ENCODE measurements at places on chromosomes 7 and 10. TPM values are rescaled to one million over a fixed set of nuclear protein-coding genes. Genes with fewer than 3 reads are reported as not detected.

GRCh38 chr7:151051108-151051507, 2.8 kb downstream of the ASIC3 start:
- H3K4me3 ChIP-seq = peak overlapping the region; percentile 9
- no peak overlapping the region for H3K27ac ChIP-seq
- no peak for DNase-seq
- no peaks in the 10 kb centered on the region for H3K36me3 ChIP-seq
- peaks cover 10% of the 10 kb centered on the region for H3K27me3 ChIP-seq
- H3K4me1 ChIP-seq = peaks cover 20% of the 10 kb centered on the region

Gene GPR26
- total RNA-seq = not detected

DNA sequence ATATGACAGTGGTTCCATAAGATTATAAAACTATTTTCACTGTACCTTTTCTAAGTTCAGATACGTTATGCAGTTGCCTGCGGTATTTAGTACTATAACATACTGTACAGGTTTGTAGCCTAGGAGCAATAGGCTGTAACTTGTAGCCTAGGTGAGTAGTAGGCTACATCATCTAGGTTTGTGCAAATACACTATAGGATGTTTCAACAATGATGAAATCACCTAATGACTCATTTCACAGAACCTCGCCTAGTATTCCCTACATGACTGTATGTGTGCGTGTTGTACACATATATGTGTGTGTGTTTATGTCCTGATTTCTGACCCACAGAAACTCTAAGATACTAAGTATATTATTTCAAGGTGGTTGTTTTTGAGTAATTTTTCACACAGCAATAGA, 139.0 kb downstream of the HERPUD2 start:
- H3K27me3 ChIP-seq = no peaks in the 10 kb centered on the region
- H3K4me3 ChIP-seq = no peak overlapping the region
- H3K27ac ChIP-seq = no peak overlapping the region
- no peaks in the 10 kb centered on the region for H3K36me3 ChIP-seq
- peaks cover 7% of the 10 kb centered on the region for H3K4me1 ChIP-seq

DNA sequence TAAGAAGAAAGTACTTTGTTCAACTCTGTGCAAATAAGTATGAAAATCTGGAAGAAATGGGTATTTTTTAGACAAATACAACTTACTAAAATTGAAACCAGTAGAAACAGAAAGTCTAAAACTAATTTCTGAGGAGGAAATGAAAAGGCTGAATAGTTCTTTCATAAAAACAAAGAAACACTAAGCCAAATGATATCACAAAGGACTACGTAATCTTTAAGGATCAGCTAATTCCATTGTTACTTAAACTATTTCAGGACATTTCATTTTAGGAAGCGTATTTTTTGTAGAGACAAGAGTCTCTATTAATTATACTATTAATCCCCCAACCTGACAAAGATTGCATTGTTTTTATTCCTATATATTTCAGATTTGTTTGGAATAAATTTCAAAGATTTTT, 11.2 kb upstream of the CCSER2 start:
- H3K36me3 ChIP-seq = no peaks in the 10 kb centered on the region
- H3K27me3 ChIP-seq = no peaks in the 10 kb centered on the region
- no peak for DNase-seq
- H3K4me1 ChIP-seq = no peaks in the 10 kb centered on the region

DNA sequence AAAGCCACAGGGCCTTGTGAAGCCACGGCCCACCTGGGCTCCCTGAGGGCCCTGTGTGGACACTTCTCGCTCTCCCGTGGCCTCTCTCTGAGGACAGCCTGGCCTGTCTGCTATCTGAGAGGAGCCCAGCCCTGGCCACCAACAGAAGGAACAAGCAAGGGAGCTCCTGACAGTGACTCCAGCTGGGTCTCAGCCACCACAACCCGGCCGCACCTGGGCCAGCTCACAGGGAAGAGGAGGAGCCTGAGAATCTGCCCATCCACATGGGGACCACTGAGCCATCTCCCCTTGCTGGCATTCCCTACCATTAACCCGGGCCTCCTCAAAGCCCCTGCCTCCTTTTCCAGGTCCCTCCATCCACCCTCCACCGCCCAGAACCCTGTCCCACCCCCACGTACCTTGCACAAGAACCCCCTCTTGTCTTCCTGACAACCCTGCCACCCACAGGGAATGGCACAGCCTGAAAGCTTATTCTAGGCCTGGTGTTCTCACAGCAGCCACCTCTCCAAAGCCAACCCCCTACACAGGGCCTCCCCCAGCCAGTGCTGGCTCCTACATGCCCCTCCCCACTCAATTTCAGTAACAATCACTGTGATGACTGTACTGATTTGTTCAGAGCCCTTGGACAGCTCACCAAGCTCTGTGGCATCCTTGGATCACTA, 120.2 kb downstream of the GRID1 start:
- no peak overlapping the region for H3K27ac ChIP-seq
- no peaks in the 10 kb centered on the region for H3K36me3 ChIP-seq
- H3K4me1 ChIP-seq = no peaks in the 10 kb centered on the region
- no peak overlapping the region for H3K4me3 ChIP-seq

GRCh38 chr10:98405422-98405821, 9.6 kb downstream of the PYROXD2 start:
- no peaks in the 10 kb centered on the region for H3K36me3 ChIP-seq
- H3K4me3 ChIP-seq = no peak overlapping the region
- H3K27ac ChIP-seq = peak overlapping the region; percentile 54

GRCh38 chr10:131829156-131829930, 71.5 kb upstream of the PPP2R2D start:
- no peak overlapping the region for H3K4me3 ChIP-seq
- no peaks in the 10 kb centered on the region for H3K4me1 ChIP-seq
- H3K27ac ChIP-seq = no peak overlapping the region
- no peaks in the 10 kb centered on the region for H3K27me3 ChIP-seq

- H3K27me3 ChIP-seq = no peaks in the 10 kb centered on the region
- H3K36me3 ChIP-seq = no peaks in the 10 kb centered on the region
- DNase-seq = no peak
- no peak overlapping the region for H3K4me3 ChIP-seq
Measured at GRCh38 chr7:83751217-83751616, 102.3 kb upstream of the SEMA3E start.

Gene COA1
- 43.2 TPM for total RNA-seq

Gene PKD1L1
- 0.27 TPM for total RNA-seq

DNA sequence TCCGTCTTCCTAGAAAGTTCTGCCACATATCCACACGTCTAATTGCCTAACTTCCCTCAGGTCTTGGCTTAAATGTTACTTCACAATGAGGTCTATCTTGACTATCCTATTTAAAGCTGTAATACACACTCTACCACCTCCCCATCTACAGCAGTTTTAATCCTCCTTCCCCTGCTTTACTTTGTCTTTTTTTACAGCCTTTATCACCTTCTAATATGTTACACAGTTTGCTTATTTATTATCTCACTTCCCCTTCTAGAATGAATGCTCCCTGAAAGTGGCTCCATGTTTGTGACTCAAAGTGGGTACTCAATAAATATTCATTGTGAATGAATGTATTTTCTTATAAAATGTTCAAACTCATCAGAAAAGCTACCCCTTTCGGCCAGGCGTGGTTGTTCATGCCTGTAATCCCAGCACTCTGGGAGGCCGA, 13.6 kb upstream of the MICU1 start:
- no peaks in the 10 kb centered on the region for H3K27me3 ChIP-seq
- DNase-seq = no peak
- H3K27ac ChIP-seq = no peak overlapping the region
- H3K4me1 ChIP-seq = peaks cover 10% of the 10 kb centered on the region

GRCh38 chr7:40793132-40793531, 658.3 kb downstream of the SUGCT start:
- no peak overlapping the region for H3K4me3 ChIP-seq
- H3K27ac ChIP-seq = no peak overlapping the region
- no peaks in the 10 kb centered on the region for H3K36me3 ChIP-seq
- H3K4me1 ChIP-seq = peaks cover 6% of the 10 kb centered on the region

DNA sequence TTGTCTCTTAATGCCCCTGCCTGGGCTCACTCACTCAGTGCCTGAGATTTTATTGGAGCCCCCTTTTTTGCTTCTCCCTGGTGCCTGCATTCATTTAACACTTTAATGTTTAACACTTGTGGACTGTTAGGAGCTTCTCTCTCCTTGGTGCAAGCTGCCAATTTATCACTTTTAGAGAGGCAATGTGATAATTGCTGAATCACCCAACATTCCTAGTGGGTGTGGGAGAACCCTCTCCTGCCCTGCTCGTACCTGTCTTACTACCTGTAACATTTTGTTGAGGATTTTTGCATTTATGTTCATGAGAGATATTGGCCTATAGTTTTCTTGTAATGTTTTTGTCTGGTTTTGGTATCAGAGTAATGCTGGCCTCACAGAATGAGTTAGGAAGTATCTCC, 13.2 kb downstream of the STAM start:
- no peaks in the 10 kb centered on the region for H3K4me1 ChIP-seq
- H3K4me3 ChIP-seq = no peak overlapping the region
- H3K27ac ChIP-seq = no peak overlapping the region
- DNase-seq = no peak
- H3K27me3 ChIP-seq = no peaks in the 10 kb centered on the region

DNA sequence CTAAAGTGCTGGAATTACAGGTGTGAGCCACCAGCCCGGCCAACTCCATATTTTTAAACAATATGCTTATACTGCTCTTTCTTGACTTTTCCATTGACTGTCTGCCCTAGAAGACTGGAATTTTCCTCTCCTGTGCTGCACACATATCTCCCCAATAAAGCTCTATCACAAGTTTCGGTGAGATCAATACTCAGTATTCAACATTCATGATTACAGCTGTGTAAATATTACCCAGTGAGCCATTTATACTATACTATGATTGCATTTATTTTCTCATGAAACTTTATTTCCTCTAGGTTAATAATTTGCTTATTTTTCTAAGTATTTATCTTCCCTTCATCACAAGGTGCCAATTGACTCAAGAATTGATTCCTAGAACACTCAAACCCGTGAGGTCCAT, 48.5 kb upstream of the GRID1 start:
- H3K4me3 ChIP-seq = no peak overlapping the region
- H3K36me3 ChIP-seq = no peaks in the 10 kb centered on the region
- H3K27ac ChIP-seq = no peak overlapping the region
- no peak for DNase-seq
- H3K4me1 ChIP-seq = peaks cover 36% of the 10 kb centered on the region

- H3K27ac ChIP-seq = no peak overlapping the region
- no peaks in the 10 kb centered on the region for H3K27me3 ChIP-seq
- no peak for DNase-seq
- H3K36me3 ChIP-seq = no peaks in the 10 kb centered on the region
- no peak overlapping the region for H3K4me3 ChIP-seq
- H3K4me1 ChIP-seq = no peaks in the 10 kb centered on the region
Measured at GRCh38 chr7:37433166-37433565, 15.5 kb downstream of the ELMO1 start.

- DNase-seq = no peak
- no peaks in the 10 kb centered on the region for H3K36me3 ChIP-seq
- no peaks in the 10 kb centered on the region for H3K4me1 ChIP-seq
- no peak overlapping the region for H3K4me3 ChIP-seq
Measured at GRCh38 chr10:101710059-101710695, 15.2 kb upstream of the FBXW4 start.

DNA sequence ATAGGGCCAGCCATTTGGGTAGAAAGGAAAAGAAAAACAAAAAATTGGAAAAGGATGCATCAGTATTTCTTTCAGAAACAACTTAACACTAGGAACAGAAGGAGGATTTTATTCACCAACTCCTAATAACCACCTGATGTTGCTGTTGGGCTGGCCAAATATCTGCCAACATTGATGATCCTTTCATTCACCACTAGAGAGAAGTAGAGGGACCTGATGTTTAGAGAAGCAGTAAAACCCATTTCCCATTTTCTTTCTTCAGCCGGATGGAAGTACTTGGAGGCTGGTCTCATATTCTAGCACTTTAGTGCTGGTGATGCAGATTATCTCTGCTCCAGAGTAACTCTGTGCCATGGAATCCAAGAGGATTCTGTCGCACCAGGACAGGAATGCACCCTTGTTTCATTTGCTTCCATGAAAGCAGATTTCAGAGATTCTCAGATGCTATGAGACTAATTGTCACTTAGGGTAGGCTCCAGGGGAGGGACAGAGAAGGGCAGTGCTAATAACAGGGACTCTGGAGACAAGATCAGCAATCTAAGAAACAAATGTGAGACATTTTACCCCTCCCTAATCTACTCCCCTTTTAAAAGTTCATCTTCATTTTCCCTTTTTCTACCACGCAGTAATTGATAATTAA, 3.1 kb downstream of the KLLN start:
- no peak overlapping the region for H3K4me3 ChIP-seq
- H3K27me3 ChIP-seq = no peaks in the 10 kb centered on the region
- no peaks in the 10 kb centered on the region for H3K36me3 ChIP-seq
- H3K27ac ChIP-seq = no peak overlapping the region

Data from sigmoid colon (tissue), 7 donors.